ENCODE measurements at places on chromosomes 1 and 21.

DNA sequence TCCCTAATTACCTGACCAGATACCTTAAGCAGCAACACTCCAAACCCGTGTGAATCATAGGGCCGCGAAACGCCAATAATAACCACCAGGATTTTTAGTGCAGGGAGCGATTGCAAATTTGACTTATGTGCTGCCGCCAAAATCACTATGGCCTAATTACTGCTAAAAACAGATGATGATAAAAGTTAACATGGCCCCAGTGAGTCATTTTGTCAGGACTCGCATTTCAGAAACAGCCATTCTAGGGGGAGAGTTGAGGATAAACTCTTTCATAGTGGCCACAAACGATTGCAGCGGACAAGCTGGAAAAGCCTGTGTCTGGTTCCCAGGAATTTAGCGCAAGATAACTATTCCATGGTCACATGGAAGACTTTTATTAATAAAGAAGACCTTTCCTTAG lies 103.4 kb downstream of the HLX start:
- DNase-seq, result no peak

GRCh38 chr1:206971029-206971655 lies 882 bp upstream of the FCAMR start:
- peak; percentile 87 for DNase-seq

GRCh38 chr1:37509181-37509580 lies 5.4 kb downstream of the MEAF6 start:
- DNase-seq, result no peak

DNA sequence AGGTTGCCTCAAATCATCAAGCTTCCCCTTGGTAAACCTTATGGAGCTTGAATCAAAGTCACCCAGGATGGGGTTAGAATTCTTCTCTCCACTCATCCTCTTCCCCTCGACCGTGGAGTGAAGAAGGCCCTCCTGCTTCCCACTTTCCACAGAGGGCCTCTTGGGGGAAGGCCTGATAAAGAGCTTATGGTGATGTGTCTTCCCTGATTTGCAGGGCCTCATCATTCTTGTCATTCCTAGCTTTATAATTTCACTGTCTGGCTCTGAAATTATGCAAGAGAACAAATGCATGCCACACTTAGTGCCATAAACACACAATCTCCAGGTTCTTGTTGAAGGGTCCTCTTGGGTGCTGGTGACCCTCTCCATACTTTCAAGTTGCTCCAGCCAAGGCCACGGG lies 101.2 kb downstream of the HMGB4 start:
- no peak for DNase-seq

DNA sequence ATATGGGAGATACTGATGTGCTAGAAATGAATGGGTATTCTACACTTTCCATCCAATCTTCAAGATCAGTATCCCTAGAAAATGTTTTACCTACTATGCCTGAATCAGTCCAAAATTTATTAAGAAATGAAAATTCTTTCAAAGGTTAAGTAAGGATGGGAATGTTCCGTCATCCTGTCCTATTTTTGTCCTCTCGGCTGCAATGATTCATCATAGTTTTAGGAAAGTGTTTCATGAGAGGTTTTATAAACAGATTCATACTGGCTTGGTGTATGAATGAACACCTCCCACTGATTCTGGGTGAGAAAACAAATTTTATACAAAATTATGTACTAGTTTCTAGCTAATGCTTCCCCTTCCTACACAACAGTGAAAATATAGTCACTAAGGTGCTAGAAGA lies 504.6 kb upstream of the NR5A2 start:
- DNase-seq, result no peak

- no peak for DNase-seq
These were observed 24.1 kb downstream of the FAM177B start for GRCh38 chr1:222761083-222761482.

- no peak for DNase-seq
These were observed 56.7 kb downstream of the DPT start for GRCh38 chr1:168672278-168672677.

DNA sequence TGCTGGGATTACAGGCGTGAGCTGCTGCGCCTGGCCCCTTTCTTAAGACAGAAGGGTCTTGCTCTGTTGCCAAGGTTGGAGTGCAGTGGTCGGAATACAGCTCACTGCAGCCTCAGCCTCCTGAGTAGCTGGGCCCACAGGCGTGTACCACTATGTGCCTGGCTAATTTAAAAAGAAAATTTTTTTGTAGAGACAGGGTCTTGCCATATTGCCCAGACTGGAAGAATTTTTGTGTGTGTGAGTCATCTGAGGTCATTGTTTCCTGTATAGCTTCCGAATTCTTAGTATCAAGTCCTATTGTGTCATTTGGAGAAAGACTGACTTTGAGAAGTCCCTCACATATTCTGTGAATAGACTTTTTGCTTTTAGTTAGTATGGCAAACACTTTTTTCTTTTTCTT lies 4.7 kb downstream of the SZRD1 start:
- peak; percentile 89 for DNase-seq

DNA sequence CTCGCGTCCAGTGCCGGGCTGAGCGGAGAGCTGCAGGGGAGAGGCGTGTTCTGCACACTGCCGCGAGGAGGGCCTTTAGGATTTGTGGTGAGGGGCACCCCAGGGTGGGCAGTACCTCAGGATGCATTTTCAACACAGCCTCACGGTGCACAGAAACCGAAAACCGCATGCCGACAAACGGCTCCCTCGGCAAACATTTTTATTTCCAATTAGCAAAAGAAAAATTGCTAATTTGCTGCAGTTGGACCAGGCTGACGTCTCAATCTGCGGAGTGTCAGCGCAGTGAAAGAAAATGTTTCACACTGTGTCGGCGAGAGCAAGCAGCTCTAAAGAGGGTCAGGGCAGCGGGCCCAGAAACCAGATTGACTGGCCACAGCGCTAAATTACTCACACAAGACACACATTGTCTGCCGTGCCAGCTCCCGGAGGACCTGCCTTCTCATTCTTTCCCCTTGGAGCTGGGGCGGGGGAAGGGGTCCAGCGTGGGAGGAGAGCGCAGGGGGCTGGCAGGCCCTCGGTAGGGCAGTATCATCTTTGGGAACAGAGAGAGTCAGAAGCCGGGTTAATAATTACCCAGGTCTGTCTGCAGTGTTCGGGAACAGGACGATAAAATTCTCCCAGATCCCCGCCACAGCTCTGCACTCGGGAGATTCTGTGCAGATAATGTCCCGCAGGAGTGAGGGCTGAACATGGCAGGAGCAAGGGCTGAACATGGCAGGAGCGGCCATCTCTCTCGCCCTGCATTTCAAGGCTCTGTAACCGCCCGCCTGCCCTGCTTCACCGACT lies 150.2 kb downstream of the PRDM16 start:
- no peak for DNase-seq

DNA sequence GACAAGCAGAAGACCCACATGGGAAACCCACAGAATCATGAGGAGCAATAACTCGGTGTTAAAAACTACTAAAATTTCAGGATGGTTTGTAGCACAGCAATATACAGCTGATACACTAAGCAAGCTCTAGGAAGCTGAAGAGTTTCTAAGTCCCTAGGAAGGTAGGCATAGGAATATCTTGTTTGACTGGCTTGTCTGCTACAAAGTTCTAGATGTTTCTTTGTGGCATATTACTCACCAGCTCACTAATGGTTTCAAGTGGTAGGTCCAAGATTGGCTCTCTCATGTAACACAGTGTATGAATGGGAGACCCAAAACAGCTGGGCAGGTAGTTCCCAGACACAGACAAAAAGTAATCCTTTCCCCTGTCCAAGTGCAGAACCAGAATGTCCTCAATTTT lies 13.3 kb upstream of the MTF1 start:
- no peak for DNase-seq

DNA sequence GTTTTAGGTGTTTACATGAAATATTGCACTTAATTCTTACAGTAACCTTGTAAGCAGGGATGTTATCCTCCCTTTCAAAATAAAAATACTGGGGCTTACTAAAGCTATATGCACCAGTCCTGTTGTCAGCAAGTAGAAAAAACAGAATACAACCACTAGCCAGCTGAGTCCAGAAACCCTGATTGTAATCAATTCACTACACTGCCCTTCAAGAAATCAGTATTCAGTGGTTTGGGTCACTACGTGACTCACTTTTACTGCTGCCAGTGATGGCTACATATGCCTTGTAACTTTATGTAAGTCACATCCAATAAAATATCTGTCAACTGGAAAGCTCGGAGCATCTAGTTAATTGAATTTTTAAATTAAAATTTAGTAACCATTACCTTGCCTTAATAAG lies 376.3 kb upstream of the DEPDC1 start:
- DNase-seq, result no peak

GRCh38 chr1:46171351-46171750 lies 3.5 kb upstream of the TSPAN1 start:
- DNase-seq, result no peak

GRCh38 chr1:150156868-150157603 lies 7.3 kb downstream of the PLEKHO1 start:
- DNase-seq, result no peak

- DNase-seq, result no peak
These were observed 19.9 kb downstream of the CASQ2 start for GRCh38 chr1:115748401-115749150.

DNA sequence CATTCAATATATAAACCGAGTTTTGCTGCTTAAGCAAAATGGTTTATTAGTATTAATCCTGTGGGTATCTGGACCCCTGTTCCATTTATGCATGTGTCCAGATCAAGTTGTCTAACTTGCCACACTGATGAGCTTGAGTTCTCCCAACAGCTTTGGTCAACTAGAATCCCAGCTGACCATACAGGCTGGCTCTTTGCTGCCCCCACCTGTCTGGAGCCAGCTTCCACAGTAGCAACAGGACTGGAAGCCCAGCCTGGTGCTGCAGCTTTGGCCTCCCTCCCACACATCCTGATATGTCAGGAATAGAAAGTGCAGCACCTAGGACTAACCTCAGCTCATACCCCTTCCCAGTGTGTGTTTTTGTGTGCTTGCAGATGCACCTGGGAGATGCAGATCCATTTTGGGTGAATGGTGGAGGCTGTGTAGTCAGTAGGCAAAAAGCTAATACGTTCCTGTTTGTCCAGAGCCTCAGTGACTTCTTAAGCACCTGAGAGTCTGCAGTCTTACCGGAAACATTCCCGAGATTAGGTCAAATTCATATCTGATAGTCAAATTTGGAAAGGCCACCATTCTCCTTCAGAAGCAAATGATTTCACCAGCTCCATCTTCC lies 40.9 kb upstream of the BEND5 start:
- peak; percentile 83 for DNase-seq

Measured in suppressor macrophage treated with lipopolysaccharide for 1 hour (primary cell).